ENCODE measurements at places on chromosomes 7 and 10. TPM values are rescaled to one million over a fixed set of nuclear protein-coding genes. Genes with fewer than 3 reads are reported as not detected.
A peak's percentile ranks its signal among the peaks of the same experiment; 100 is the strongest.

C10orf88 gene
- 9.5 TPM for total RNA-seq

GPR85 gene
- not detected for total RNA-seq

PLAU gene
- total RNA-seq = 2.2 TPM

DNA sequence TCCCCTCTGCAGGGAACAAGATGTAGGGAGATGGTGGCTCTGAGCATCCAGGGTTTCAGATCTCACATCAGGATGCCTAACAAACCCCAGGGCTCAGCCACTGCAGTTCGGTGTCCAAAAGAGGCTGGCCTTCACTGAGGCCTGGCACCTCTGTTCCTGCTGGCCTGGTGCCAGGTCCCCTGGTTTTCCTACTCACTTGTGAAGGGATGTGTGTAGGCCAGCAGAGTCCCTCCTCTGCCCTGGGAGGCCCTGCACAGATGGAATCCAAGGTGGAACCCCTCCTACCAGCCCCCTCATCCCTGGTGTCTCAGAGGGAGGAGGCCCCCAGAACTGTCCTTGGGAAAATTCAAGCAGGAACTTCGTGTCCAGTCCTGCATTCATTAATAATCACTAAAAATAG lies 260.6 kb downstream of the CCSER2 start:
- no peak for DNase-seq

GRCh38 chr10:3025026-3025683 lies 42.2 kb upstream of the PFKP start:
- no peak for DNase-seq

SHTN1 gene
- not detected for total RNA-seq

GRCh38 chr10:62079885-62080559 lies 178.5 kb downstream of the ARID5B start:
- DNase-seq = no peak

DNA sequence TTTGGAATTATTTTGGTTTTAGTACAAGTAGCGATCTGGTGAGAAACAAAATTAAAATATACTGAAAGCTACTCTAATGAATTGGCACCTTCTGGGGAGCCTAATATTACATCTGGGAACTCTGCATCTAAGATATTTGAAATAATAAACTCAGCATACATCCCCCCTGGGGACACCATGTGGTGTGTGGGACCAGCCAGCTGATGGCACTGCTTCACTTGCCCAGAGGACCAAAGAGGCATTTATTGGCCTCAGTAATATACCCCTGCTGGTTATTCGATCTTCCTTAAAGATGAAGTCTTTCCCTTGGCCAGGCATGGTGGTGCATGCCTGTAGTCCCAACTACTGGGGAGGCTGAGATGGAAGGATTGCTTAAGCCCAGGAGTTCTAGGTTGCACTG lies 195.1 kb upstream of the AUTS2 start:
- DNase-seq = no peak

TRIL gene
- not detected for total RNA-seq

GRCh38 chr7:43199371-43200160 lies 87.1 kb downstream of the HECW1 start:
- DNase-seq = no peak

- DNase-seq = no peak
Observed at GRCh38 chr7:72196176-72196575, 216.0 kb downstream of the CALN1 start.

DNA sequence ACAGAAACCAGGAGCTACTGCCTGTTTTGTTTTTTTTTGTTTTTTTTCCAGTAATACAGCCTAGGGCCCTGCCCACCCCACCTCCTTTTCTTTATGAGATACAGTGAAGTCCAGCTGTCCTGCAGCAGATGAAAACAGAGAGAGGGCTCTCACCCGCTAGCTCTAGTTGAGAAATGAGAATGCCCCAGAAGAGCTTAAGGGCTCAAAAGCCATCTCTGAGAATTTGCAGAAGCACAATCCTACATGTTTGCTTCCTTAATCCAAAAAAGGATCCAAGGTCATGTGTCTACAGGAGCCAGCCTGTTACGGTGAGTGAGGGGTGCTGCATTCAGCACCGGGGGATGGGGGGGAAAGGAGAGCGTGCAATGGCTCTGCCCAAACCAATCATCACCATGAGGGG lies 122.7 kb downstream of the KCNMA1 start:
- no peak for DNase-seq

DNA sequence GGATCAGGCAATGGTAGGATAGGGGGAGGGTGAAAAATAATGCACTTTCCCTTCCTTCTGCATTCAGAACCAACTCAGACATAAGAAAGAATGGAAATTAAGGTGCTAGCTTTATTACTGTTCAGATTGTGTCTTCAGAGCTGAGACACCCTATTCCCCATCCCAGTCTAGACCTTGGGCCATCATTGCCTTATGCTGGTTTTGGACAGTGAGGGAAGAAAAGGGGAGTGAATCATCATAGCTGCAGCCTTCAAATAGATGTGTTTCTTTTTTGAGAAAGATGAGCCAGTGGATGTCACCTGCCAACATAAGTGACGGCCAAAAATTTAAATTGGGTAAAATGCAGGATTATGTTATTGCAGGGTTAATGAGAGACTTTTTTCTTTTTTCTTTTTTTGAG lies 27.0 kb upstream of the TOMM7 start:
- no peak for DNase-seq

DNA sequence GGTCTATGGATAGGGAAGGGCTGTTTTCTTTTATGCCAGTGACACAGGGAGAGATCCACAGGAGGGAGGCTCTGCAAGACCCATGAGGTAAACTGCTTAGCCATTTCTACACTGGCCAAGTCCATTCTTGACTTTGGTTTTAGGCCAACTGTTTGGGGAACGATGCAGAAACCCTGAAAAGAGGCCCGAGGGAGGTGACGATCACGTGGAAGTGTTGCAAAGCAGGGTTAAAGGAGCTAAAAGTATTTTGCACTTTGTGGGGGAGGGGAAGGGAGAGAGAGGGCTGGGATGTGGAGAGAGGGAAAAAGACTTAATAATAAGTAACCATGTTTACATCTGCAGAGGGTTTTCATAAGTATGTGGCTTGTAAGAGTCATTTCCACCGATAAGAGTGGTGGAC lies 239.7 kb downstream of the EMX2 start:
- no peak for DNase-seq

GRCh38 chr7:25385506-25386136 lies 157.3 kb upstream of the NPVF start:
- DNase-seq = no peak

PSD gene
- 2.8 TPM for total RNA-seq

ADCK2 gene
- total RNA-seq = 23.2 TPM

- DNase-seq = peak; percentile 43
Observed at GRCh38 chr7:92135052-92135889, 994 bp upstream of the CYP51A1 start.

DNA sequence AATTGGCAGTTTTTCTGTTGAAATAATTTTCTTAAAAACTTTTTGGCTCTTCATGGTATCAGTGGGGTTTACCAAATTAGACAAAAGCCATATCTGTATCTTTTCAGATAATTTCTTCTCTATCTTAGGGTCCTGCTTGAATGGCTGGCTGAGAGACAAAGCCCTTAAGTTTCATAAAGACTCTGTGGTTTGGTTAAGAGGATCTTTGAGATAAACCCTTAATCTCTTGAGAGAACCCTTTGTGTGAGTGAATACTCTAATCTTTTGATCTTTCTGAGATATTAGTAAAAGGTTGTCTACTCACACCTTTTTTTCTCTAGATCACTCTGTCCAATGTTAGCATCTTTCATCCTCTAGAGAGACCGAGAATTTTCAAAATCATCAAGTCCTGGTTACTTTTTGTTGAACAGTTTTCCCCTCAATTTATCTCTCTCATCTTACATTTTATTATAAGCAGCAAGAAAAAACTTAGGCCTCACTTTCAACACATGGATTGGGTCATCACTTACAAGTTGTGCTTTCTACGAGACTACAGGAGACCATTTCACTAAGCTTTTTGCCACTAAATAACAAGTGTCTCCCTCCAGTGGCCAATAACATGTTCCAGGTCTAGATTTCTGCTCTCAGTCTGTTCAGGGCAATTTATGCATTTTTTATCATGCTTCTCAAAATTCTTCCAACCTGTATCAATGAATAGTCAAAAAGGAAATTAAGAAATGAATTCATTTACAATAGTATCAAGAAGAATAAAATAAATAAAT lies 28.4 kb downstream of the DNAJC9 start:
- DNase-seq = no peak

DNA sequence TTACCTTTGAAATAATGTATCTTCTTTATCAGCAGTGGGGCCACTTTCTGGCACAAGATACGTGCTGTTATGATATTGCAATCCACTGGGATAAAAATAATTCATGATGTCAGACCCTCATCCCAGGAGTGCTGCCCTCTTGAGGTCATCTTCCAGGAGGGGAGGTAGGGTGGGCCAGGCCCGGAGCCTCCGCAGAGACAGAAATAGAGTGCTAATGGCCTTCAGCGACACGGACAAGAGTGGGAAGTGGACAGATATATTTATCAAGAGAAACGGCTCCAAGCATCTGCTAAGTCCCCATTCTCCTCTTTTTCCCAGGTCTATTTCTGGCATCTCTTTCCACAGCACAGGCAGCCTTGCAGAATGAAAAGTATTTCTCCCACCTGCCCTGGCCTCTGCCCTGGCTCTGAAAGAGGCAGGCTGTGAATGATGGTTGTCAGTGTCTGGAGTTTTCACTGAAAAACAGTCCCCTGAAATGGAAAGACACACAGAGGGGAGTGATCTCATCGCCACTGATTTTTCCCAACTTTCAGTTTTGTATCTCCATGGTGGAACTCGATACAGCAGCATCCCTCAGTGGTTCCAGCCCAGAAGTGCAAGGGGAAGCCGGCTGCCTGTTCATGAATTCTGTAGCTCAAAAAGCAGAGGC lies 251.7 kb upstream of the MYO3A start:
- DNase-seq = no peak

GRCh38 chr7:46764100-46764936 lies 817.6 kb downstream of the TNS3 start:
- no peak for DNase-seq

ZNF511 gene
- total RNA-seq = 60.1 TPM

DNA sequence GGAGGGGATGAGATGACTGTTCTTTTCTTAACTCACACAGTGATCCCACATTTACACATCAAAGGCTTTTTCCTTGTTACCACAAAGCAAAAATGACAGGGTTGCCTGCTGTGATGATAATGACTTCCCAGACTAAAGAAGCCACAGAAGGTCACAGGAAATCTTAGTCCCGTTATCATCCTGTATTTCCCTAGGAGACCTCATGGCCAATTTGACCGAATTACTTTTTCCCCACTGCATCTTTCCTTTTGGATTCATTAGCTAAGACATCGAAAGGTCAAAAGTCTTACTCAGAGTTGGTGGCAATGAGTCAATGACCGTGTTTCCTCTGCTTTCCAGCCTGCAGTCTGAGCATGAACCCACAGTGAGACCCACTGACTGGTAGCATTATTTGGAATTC lies 130.1 kb upstream of the INHBA start:
- DNase-seq = no peak

Measured in activated CD8-positive, alpha-beta memory T cell treated with anti-CD3 and anti-CD28 coated beads, Interleukin-2, amount 10 ng/mL, durations not matched to agents 7 days and 5 days (primary cell).